ENCODE measurements at places on chromosomes 2 and 18.
A peak's percentile ranks its signal among the peaks of the same experiment; 100 is the strongest.

GRCh38 chr18:13599031-13599430, 127.3 kb downstream of the FAM210A start:
- DNase-seq = no peak

DNA sequence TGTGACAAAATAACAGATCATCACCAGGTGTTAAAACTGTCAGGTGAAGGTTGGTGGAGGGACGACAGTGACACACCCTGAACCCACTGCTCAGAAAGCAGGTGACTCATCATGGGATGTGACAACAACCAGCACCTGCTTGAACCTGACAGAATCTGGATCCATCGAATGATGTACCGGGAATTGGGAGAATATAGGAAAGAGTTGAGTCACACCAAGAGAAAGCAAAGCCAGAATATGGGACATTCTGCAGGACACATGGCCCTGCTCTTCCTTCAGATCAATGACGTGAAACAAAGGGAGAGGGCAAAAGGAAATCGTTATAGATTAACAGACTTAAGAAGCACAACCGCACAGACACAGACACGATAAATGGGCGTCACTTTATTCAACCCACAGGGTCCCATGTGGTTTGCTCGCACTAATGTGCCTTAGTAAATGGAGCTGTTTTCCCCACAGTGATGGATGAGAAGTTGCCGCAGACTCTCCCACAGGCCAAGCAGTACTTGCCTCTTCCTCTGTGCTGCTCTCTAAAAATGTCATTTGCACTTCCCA, 100.1 kb downstream of the CRACDL start:
- DNase-seq = peak; percentile 23

DNA sequence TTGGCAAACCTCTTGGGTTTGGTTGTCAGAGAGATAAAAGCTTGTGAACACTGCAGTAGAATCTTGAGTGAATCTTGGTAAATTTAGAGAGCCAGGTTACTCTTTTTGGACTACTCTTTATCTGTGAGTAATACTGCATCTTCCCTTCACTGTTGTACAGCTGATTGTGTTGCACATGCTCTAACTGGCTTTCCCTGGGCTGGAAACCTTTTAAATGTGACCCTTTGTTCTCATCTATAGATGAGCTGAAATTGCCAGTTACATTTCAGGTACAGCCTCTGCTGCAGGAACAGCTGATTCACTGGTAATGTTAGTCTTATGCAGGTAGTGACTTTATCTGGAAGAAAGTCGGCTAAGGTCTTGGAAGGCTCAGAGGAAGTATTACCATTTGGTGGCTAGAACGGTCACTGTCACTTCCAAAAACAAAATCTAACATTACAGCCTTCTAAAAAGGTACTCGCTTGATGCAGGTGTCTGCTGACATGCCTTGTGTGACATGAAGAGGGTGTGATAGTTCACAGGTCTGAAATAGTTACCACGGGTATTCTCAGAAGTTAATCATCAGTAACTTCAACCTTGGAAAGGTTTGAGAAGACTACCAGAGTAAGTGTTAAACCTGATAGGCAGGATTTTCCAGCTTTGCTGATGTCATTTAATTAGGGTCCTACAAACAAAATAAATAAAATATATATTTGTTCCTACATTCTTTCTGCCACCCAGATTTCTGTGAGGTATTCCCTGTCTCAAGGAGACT, 851.1 kb downstream of the SLC4A3 start:
- DNase-seq = no peak

GRCh38 chr2:219279151-219279915, at the start of gene DNAJB2:
TSS of gene DNAJB2 (plus strand) at chr2:219279366. CDS start at chr2:219279834, 468 bp downstream.
- DNase-seq = peak; percentile 100

All from activated CD4-positive, alpha-beta T cell treated with anti-CD3 and anti-CD28 coated beads for 48 hours (primary cell).